ENCODE measurements at places on chromosomes 6 and 20. TPM values are rescaled to one million over a fixed set of nuclear protein-coding genes. Genes with fewer than 3 reads are reported as not detected.

SPATS1 gene
- total RNA-seq: not detected

MYH7B gene
- 0.20 TPM for total RNA-seq

COL11A2 gene
- total RNA-seq: 0.77 TPM

GLP1R gene
- total RNA-seq: not detected

TCF15 gene
- not detected for total RNA-seq

OGFRL1 gene
- total RNA-seq: 6.1 TPM

LTA gene
- not detected for total RNA-seq

NKX2-4 gene
- total RNA-seq: not detected

CST2 gene
- total RNA-seq: 0.44 TPM

ACOT13 gene
- total RNA-seq: 27.4 TPM

KCNG1 gene
- total RNA-seq: 30.8 TPM

HLA-DQB1 gene
- total RNA-seq: not detected

ETV7 gene
- 0.10 TPM for total RNA-seq

EIF6 gene
- 392 TPM for total RNA-seq

LY6G6C gene
- total RNA-seq: not detected

TULP1 gene
- not detected for total RNA-seq

COX4I2 gene
- total RNA-seq: not detected

TPMT gene
- total RNA-seq: 6.3 TPM

MUCL3 gene
- total RNA-seq: not detected

FOXC1 gene
- total RNA-seq: 8.7 TPM

CNPY3 gene
- 46.9 TPM for total RNA-seq

PDE10A gene
- total RNA-seq: 36.3 TPM

RAD21L1 gene
- not detected for total RNA-seq

EFCAB8 gene
- not detected for total RNA-seq

SLC17A1 gene
- total RNA-seq: not detected

TP53TG5 gene
- not detected for total RNA-seq

CD40 gene
- 4.9 TPM for total RNA-seq

RBM24 gene
- total RNA-seq: 9.3 TPM

NRN1 gene
- total RNA-seq: 0.79 TPM

SLC25A27 gene
- total RNA-seq: 0.09 TPM

GPX5 gene
- total RNA-seq: not detected

RTEL1 gene
- total RNA-seq: 6.4 TPM

ATP9A gene
- 13.0 TPM for total RNA-seq

BNIP5 gene
- total RNA-seq: not detected

C2 gene
- 0.66 TPM for total RNA-seq

CGA gene
- total RNA-seq: not detected

ZNF322 gene
- 5.3 TPM for total RNA-seq

Measured in A549 treated with CpdA at 1 μM for 4 hours (cell line).